Bone marrow (tissue), 2 donors: ENCODE measurements at places on chromosomes 1 and 21.

DNA sequence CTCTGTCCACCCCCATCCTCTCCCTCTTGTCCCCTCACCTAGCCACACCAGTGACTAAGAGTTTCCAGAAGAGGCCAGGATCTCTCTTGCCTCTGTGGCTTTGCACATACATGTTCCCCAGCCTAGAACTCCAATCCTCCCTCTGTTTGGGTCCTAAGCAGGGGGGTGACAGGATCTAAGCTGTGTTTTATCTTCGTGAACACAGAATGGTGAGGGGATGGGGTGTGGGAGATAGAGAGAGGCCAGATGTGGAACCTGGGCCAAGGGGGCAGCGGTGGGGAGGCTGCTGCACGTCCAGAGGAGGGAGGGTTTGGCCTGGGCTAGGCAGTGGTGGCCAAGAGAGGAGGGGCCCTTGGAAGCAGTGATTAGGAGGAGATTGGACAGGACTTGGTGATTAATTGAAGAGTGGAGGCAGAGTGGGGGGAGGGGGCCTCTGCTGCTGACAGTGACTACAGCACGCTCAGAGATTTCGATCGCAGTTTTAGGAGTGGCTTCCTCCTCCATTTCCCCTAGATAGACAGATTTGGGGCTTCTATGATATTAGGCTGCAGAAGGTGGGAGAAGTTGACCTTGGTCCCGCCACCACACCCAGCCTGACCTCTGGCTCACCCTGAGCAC lies 17.1 kb upstream of the ADGRB2 start:
- no peak for DNase-seq

DNA sequence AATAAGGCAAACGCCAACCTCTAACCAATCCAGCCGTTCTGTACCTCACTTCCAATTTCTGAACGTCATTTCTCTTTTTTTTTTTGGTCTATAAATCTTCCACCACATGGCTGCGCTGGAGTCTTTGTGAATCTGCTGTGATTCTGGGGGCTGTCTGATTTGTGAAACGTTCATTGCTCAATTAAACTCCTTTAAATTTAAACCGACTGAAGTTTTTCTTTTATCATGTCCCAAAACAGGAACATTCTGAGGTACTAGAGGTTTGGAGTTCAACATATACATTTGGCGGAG lies 65.5 kb upstream of the BACH1 start:
- DNase-seq: peak; percentile 55

GRCh38 chr1:224262373-224263054 lies 67.5 kb downstream of the NVL start:
- DNase-seq: no peak

DNA sequence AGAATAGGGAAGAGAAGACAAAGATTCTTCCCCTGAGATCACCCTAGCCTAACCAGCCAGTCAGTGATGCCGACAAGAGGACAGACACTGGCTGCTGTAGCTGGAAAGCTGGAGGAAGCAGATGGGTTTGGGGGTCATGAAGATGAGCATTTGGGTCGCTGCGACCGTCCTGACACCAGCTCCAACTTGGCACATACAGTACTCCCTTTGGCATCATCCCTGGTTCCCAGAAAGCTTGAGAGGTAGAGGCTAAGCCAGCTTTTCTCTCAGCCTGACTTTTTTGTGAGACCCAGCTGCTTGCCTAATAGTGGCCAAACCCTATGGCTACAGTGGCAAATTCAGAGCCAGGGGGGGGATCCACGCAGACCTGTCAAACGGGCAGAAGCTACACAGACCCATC lies 43.0 kb upstream of the IKBKE start:
- DNase-seq: no peak

- no peak for DNase-seq
Observed at GRCh38 chr1:45329445-45329844, 2.8 kb downstream of the HPDL start.

DNA sequence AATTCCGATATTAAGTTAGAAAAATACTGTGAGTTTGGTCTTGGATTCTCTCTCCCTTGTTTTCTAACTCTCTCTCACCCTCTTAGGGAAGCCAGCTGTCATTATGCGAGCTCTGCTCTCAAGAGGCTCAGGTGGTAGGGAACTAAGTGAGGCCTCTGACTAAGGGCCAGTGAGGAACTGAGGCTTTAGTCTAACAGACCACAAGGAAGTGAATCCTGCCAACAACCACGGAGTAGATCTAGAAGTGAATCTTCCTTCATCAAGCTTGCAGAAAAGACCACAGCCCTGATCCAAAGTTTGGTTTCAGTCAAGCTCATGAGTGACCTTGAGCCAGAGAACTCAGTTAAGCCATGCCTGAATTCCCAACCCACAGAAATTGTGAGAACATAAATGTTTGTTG lies 180.1 kb upstream of the PRMT6 start:
- DNase-seq: no peak

- no peak for DNase-seq
Observed at GRCh38 chr1:44684525-44684924, 10.0 kb downstream of the ARMH1 start.

GRCh38 chr21:42970946-42971653 lies 3.3 kb upstream of the PKNOX1 start:
- DNase-seq: no peak

DNA sequence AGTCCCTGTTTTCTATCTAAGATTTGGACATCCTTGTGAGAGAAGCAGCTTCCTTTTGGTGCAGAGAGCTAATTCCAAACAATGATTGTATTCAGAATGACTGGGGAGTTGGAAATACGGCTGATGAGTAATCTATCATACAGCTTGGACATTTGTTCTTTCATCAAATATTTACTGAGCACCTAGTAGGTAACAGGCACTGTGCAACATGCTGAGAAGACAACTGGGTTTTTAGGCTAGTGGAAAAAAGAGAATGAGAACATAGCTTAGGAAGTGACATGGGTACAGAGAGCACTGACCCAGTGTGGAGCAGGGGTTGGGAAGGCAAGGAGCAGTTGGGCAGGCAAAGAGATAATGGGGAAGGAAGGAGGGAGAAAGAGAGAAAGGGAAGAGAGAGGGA lies 87.5 kb downstream of the TBX19 start:
- no peak for DNase-seq

GRCh38 chr1:43437031-43437973 lies 16.4 kb downstream of the HYI start:
- no peak for DNase-seq

DNA sequence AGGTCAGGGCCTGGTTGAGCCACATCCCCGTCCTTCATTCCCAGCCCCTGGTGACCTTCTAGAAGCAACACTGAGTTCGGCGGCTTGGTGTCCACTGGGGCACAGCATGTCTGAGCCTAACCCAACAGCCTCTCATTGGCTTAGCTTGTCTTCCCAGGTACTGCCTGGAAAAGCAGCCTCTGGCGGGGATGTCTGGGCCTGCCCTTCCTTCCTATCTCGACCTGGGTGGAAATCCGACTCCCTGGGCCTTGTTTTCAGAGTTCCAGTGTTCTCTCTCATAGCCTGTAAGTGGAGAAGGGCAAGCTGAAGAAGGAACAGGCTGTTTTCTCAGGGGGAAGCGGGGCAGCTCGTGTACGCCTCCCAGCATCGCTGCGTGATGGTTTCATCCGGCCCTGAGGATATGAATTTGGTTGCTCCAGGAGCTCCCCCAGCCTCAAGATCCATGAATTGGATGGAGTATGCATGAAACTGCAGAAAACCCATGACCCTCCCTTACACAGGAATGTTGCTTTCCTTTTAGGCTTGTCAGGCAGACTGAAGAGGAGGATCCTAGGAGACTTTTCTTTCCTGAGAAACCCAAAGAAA lies 116.5 kb upstream of the IRF2BP2 start:
- DNase-seq: no peak

DNA sequence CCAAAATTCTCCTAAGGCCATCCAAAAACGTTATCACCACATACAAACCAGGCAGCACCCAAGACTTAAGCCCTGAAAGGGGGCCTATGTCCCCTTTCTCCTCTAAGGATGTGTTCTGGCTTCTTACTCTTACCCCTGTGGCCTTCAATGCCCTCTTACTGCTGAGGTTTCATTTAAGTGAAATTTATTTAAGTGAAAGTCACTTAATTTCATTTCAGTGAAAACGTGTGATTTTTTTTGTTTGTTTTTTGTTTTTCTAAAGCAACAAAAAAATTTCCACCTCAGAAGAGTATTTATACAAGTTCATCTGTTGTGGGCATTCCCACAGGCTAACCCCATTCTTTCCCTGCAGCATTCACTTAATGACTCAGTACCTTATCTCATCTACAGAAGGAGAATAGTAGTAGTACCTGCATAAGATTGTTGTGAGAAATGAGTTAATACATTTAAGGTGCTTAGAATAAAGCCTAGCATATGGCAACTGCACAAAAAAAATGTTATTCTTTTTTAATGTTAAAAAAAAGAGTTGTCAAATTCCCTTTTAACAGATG lies 220.6 kb downstream of the CHRM3 start:
- no peak for DNase-seq

DNA sequence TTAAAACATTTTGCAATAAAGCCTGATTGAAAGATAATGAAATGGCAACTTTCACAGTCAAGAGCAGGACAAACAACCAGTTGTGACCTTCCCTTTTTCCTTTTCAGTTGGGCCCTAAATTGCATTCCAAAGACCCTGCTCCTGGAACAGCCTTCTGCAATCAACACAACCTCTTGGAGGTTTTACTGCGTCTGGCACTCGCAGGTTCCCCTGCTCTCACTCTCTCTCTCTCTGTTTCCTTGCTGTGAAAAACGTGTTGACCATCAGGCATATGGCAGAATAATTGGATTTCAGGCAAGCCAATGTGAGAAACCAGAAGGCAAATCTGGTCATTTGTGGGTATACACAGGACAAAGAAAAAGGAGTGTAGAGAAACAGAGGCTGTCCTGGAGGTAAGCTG lies 23.2 kb downstream of the SLC44A5 start:
- no peak for DNase-seq

DNA sequence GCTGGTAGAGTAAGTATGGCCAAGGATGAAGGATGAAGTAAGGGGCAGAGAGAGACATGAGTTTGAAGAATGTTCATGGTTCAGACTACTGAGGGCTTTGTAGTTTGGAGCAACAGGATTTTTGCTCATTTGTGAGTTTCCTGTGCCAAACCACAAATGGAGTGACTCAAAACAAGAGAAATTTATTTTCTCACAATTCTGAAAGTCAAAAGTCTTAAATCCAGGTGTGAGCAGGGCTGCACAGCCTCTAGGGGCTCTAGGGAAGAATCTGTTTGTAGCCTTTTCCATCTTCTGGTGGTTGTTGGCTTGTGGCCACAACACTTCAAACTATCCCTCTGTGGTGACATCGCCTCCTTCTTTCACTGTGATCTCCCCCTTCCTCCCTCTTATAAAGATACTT lies 58.9 kb downstream of the RHOU start:
- DNase-seq: no peak
